ENCODE measurements at places on chromosomes 16 and 17. TPM values are rescaled to one million over a fixed set of nuclear protein-coding genes. Genes with fewer than 3 reads are reported as not detected.

The SPATA32 gene
- total RNA-seq: 0.85 TPM

The RDM1 gene
- 6.5 TPM for total RNA-seq

- no peak for DNase-seq
Observed at GRCh38 chr17:50298018-50298417, 23.8 kb downstream of the TMEM92 start.

- no peak for DNase-seq
Observed at GRCh38 chr17:73551759-73552158, 92.5 kb downstream of the SDK2 start.

- DNase-seq: no peak
Observed at GRCh38 chr16:61814726-61815347, 221.4 kb downstream of the CDH8 start.

DNA sequence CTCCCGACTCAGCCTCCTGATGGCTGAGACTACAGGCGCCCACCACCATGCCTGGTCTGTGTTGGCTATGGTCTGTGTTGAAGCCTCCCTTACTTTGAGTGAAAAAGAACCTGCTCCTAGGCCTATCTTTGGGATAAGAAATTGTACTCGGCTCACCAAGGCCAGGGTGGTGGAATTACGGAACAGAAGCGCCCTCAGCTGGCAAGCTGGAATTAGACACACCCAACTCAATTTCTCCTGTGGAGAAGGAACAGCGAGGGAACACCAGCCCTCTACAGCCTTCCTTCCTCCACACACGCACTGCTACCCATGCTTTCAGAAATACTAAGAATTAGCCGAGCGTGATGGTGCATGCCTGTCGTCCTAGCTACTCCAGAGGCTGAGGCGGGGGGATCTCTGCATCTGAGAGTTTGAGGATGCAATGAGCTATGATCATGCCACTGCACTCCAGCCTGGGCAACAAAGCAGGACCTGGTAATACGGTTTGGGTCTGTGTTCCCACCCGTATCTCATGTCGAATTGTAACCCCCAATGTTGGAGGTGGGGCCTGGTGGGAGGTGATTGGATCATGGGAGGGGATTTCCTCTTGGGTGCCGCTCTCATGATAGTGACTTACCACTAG, 40.1 kb upstream of the RBBP6 start:
- peak; percentile 60 for DNase-seq

The PRCD gene
- total RNA-seq: not detected

GRCh38 chr16:72474501-72475123, 302.7 kb upstream of the PMFBP1 start:
- DNase-seq: peak; percentile 29

The OTOP2 gene
- not detected for total RNA-seq

DNA sequence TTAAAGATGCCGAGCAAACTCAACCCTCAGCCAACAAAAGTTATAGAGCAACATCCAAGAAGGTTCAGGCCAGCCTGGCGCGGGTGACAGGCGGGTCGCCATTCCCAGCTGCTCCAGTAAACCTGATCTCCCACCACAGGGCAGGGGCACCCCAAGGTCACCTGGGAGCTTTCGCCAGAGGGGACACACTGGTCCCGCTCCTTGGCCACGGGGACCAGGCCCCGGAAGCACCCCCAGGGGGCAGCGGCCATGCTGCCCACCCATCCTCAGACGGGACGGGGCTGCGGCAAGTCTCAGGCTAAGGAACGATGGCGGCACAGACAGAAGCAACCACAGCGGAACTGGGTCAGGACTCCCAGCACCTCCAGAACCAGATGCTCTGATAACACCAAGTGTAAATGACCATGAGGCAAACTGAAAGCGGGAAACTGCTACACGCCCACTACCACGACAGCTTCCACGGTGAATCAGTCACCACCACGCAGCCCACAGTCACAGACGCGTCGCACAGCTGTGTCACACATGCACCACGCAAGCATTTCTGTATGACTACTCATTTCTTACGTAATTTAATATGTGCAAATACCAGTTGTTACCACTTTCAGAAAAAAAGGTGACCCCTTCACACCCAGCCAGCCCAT, 14.1 kb upstream of the CCDC154 start:
- no peak for DNase-seq

GRCh38 chr16:8795091-8795490, 2.3 kb downstream of the TMEM186 start:
- DNase-seq: no peak

DNA sequence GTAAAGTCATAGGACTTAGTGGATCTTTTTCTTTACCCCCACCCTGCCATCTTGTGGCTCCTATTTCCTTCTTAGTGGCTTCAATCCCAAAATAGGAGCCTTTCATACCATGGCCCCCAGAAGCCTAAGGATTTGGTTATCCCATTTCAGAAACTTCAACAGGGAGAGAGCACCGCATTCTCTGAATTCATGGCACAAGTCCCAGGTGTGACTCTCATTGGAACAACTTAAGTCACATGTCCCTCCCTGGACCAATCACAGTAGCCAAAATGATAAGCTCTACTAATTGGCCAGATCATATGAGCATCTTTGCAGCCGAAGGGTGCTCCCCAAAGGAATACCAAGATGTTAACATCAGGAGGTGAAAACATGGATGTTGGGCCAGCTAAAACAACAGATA, 43.2 kb downstream of the AXIN2 start:
- no peak for DNase-seq

- DNase-seq: no peak
Observed at GRCh38 chr17:37605081-37605480, 4.1 kb downstream of the SYNRG start.

DNA sequence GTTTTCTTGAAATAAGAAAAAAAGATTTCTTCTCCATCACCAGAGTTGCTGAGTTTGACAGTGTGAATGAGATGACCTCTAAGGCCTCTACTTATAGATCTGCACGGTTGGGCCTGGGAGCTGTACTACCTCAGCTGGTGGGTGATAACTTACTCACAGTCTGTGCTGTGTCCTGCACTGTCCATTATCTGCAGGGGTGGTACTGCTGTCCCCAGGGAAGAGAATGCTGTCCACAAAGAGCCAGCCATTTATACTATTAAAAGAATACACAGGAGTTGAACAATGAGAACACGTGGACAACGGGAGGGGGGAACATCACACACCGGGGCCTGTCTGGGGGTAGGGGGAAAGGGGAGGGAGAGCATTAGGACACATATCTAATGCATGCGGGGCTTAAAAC, 655.3 kb downstream of the WWOX start:
- DNase-seq: no peak

DNA sequence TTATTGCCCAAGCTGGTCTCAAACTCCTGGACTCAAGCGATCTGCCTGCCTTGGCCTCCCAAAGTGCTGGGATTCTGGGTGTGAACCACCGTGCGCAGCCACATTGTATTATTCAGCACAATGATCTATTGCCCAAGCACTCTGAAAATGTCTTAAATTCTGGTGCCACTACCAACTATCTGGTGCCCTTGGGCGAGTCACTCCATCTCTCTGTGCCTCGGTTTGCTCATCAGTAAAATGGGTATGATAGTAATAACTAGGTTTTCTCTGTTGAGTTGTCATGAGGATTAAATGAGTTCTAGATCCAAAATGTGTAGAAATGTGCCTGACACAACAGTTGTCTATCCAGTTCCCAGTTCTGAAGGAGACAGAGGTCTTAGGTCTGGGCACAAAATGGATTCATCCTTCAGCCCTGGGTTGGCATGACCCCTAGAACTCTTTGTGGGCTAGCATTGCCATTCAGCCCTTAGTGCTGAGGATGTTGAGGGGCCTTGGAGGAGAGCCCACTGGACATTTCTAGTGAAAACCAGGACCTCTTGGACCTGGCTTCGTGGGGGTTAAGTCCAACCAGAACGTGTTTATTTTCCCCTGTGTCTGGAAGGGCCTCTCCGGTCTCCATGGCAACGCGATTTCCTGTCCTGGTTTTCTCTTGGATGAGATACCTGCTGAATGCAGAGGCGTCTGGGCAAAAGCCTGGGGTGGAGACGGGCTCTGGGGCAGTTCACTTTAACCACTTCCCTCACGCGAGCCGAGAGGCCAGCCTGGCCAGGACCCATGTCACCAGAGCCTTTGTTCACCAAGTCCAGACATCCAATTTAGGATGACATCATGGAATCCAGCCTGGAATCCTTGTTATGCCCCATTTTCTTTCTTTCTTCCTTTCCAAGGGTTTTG, 43.7 kb upstream of the TNRC6A start:
- peak; percentile 67 for DNase-seq

DNA sequence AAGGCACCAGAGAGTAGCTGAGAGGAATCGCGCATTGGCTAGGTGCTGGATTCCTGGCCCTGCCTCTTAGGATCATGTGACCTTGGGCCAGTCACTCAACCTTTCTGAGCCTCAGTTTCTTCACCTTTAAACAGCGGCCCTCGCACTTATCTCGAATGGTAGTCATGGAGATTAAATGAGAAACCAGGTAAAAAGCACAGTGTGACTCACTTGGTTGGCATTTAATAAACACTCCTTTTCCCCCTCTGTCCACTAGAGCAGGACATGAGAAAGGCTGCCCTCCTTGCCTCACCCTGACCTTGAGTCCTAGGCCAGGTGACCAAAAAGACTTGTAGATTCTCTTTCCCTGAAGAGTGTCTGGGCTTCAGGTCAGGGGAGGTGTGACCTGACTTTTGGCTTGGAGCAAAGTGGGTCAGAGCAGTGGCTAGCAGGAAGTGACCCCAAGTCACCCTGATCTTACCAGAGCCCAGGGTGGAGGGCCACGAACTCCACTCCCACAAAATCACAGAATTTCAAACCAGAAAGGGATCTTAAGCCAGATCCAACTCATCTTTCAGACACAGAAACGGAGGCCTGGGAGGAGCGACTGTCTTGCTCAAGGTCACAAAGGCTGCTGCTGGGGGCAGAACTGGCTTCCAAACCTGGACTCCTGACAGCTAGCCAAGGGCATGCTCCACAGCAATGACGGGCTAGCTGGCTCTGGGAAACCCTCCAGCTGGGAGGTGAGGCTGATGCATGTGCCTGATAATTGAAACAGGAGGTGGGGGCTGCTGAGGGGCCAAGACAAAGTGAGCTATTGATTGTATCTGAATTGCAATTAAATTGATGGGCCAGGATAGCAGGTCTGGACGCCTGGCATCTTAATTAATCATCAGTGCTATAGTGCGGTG, 65.2 kb downstream of the PIPOX start:
- peak; percentile 47 for DNase-seq

DNA sequence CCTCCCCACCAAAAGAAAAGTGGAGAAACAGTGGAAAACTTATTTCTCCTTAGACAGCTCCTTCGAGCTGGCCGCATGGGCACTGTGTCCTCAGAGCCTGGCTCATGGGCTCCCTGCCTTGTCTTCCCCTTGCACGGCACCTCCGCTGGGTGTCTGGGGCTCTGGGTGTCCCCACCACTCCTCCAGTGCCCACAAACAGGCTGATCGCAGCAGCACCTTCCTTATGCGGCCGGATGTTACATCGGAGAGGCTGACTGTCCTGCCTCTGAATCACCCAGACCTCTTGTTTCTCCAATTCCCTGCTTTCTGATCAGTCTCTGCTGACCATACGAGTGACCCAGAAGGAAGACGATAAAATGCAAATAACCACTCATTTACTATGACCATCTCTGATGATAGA, 121.7 kb downstream of the SLC39A11 start:
- DNase-seq: no peak

The SLC38A8 gene
- total RNA-seq: not detected

DNA sequence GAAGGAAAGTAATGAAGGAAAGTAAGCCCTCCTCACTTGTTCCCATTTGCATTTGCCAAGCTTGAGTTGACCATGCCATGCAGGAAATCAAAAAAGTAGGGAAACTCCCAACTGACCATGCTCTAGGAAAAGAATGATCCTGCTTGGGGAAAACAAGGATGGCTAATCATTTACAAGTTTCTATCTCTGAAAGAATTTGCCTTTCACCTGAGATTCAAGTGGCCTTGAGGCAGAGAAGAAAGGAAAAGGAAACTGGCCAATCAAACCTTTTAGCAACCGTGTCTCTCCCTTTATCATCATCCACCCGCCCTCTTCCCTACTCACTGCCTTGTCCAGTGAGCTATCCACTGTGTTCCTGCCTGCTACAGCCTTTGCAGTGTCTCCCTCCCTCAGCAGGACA, 757.2 kb upstream of the SOX9 start:
- DNase-seq: no peak

The HASPIN gene
- 11.8 TPM for total RNA-seq

The FNDC8 gene
- total RNA-seq: not detected

The CTRB2 gene
- 0.76 TPM for total RNA-seq

The TBC1D3H gene
- total RNA-seq: not detected

DNA sequence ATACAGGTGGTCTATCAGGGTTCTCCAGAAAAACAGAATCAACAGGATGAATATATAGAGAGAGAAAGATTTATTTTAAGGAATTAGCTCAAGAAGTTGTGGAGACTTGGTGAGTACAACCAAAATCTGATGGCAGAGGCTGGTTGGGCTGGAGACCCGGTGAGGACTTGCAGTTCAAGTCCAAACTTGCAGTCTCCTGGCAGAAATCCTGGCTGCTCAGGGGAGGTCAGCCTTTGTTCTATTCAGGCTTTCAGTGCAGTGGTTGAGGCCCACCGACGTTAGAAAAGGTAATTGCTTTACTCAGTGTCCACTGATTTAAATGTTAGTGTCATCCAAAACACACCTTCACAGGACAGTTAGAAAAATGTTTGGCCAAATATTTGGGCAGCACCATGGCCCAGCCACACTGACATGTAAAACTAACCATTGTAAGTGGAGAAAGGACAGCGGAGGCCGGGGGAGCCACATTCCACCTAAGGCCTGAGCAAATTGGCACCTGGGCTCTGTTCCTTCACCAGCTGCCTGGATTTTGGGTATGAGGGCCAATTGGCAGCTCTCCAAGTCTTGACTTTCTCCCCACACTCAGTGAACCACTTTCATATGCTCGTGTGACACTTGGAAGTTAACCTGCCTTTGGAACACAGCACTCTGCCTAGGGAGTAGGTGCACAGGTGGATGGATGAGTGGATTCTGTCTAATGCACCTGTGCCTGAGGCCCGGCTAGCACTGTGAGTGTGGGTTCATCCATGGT, 54.7 kb downstream of the CACNG5 start:
- no peak for DNase-seq

The KRTAP4-5 gene
- not detected for total RNA-seq

DNA sequence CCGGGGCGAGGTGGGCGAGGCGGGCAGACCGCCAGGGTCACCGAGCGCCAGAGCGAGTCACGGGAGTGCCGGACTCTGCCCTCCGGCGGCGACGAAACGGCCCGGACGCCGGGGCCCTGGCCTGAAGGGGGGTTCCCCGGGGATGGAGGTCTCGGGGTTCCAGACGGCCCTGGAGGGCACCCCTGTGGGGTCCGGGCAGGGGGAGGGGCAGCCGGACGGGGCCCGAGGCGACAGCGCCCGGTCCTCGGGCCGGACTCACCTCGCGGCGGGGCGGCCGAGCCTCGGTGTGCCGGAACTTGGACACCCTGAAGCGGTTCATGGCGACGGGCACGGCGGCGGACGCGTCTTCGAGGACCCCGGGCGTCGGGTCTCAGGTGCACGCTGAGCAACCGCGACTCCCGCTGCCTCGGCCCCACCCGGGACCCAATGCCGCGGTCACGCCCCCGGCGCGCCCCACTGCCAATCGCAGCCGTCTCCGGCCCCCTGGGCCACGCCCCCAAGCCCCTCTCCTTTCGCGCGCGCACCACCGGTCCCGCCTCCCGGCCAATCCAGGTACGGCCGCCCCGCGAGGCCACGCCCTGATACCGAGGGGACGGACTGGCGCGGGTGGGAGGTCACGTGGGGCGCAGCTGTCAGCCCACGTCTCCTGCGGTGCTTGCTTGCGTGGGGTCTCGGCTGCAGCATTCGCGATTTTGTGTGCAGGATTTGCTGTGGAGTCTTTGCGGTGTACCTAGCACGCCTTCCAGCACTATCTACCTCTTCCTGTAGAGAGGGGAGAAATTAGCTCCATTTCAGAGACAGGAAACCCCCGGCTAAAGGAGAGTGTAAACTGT, at the start of gene CORO7:
TSS of gene CORO7 (minus strand) at position 397 of the 833 bp plus-strand sequence. CDS start at position 319, 78 bp downstream.
- DNase-seq: peak; percentile 99

Data from Calu3 (cell line).